ENCODE measurements at places on chromosomes 2 and 18. TPM values are rescaled to one million over a fixed set of nuclear protein-coding genes. Genes with fewer than 3 reads are reported as not detected.

- DNase-seq, result no peak
Observed at GRCh38 chr2:200847269-200847668, 17.2 kb downstream of the CLK1 start.

The HTRA2 gene
- total RNA-seq, result 28.4 TPM

DNA sequence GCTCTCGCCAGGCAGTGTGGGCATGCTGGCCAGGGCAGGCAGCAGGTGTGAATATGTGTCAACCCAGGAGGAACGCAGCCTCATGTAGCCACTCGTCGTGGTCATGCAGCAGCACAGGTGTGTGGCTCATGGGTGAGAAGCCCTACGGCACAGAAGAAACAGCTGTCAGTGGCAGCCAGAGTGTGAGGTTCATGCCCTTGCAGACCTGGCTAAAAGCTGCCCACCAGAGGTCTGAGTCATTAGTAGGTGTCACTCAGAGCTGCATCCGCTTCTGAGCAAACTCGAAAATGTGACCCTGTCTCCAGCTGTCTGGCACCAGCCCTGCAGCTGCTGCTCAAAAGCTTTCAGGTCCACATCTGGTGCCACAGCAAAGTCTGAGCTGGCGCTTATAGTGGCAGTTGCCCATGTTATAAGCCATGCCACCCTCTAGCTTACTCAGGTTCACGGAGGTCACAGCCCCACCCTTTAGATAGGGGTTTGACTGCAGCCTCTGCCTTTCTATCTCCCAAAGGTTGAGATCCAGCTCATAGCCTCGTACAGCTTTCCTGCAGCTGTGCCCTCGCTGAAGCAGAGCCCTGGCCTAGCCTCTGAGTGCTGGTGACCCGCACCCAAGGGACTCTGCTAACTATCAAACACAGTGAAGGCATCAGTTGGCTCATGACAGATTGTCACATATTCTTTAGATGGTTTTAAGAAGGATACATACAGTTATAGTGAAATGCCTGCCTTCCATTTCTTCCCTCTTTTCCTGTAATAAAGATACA, 195.0 kb downstream of the CCDC102B start:
- DNase-seq, result no peak

DNA sequence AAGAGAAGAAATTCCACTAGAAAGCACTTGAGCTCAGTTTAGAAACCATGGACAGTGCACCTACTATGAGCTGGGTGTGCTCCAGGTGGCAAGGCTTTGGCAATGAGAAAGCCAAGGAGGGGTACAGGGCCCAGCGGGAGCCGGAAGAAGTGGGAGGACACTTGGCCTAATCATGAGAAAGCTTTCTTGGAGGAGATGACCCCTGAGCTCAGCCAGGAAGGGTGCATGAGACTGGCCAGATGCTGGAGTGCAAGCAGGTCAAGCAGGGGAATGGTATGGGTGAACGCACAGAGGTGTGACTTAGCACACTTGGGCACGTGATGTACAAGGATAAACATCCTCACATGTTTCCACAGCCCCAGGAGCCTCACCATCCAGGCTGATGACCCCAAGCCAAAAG, 97.2 kb upstream of the GLI2 start:
- DNase-seq, result no peak

- no peak for DNase-seq
Observed at GRCh38 chr2:134623796-134624195, 95.0 kb downstream of the TMEM163 start.

Measured in neural progenitor cell (in vitro differentiated cells).